Stimulated activated CD8-positive, alpha-beta memory T cell treated with anti-CD3 and anti-CD28 coated beads, Interleukin-4, amount 100 ng/mL, for 4 hours (primary cell): ENCODE measurements at places on chromosomes 3 and 15.

DNA sequence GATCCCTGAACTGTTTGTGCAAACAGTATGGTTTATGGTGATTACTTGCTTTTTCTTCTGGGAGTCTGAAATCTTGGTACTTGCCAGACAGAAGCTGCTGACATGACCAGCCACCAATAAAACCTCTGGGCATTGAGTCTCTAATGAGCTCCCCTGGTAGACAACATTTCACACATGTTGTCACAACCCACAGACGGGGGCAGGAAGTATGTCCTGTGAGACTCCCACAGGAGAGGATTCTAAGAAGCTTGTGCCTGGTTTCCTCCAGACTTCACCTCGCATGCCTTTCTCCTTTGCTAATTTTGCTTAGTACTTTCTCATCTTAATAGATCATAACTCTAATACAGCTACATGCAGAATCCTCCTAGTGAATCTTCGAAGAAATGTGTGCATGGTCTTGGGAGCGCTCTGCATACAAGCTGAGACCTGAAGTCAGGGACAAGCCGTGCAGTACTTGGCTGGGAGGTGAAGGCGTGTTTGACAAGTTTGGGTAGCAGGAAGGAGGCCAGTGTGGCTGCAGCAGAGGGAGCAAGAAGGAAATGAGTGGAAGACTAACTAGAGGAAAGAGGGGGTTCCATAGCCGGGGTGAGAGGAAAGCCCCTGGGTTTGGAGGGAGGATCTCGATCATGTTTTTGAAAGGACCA lies 49.0 kb downstream of the B3GNT5 start:
- no peak for DNase-seq

- no peak for DNase-seq
Observed at GRCh38 chr3:9778143-9779074, 8.7 kb upstream of the CAMK1 start.

DNA sequence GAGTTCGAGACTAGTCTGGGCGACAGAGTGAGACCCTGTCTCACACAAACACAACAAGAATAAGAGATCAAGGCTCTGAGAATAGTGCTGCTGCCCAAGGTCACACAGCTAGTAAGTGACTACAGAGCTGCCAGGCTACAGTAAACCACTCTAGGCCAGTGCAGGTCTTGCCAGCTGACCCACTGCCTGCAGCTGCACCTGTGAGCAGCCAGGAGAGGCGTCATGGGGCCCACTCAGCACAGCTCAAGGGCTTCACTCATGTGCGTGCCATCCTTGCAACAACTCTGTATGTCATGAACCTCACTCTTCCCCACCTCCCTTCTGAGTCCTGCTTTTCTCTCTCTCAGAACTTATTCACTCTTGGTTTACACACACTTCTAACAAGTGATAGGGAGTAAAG lies 176.7 kb downstream of the SMAD6 start:
- DNase-seq: no peak

GRCh38 chr3:118801899-118802298 lies 232.7 kb downstream of the IGSF11 start:
- DNase-seq: no peak

GRCh38 chr3:143584474-143584873 lies 263.8 kb downstream of the SLC9A9 start:
- no peak for DNase-seq
